ENCODE measurements at places on chromosomes 4 and X.

GRCh38 chrX:77450415-77450814 lies 3.2 kb downstream of the FGF16 start:
- DNase-seq = no peak

- no peak for DNase-seq
Observed at GRCh38 chr4:42345962-42346544, 51.2 kb upstream of the SHISA3 start.

GRCh38 chr4:164943192-164943591 lies 34.3 kb downstream of the TRIM61 start:
- no peak for DNase-seq

- no peak for DNase-seq
Observed at GRCh38 chr4:87005690-87006425, 71.0 kb downstream of the AFF1 start.

- DNase-seq = no peak
Observed at GRCh38 chrX:5084279-5084678, 1144.4 kb downstream of the NLGN4X start.
